ENCODE measurements at places on chromosomes 7 and 10.
A peak's percentile ranks its signal among the peaks of the same experiment; 100 is the strongest.

DNA sequence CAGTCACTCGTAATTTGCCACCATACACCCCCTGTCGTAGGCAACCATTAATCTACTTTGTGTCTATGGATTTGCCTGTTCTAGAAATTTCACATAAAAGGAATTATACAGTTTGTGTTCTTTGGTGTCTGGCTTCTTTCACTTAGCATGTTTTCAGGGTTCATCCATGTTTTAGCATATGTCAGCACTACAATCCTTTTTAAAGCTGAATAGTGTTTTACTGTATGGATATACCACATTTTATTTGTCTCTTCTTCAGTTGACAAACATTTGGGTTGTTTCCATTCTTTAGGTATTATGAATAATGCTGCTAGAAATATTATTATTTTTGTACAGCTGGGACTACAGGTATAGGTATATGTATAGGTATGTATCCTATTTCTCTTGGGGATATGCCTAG lies 17.4 kb upstream of the SVIL start:
- no peak for DNase-seq

DNA sequence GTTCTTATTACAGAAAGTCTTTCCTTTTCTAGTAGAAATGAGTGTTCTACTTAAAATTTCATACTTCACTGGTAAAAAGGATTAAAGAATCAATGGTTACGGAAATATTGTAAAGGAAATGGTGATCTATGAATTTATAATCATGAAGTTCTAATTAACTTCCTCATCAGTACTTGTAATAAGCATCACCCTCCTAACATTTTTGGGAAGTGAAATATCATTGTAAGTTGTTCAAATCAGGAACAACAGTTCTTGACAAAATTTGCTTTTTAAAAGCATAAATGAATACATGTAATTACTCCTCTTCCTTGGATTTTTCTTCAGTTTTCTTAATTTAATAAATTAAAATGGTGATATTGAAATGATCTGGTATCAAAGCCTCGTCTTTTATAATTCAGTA lies 5.6 kb upstream of the PCGF5 start:
- no peak for DNase-seq

- peak; percentile 16 for DNase-seq
These were observed 43.1 kb upstream of the GATAD1 start for GRCh38 chr7:92404170-92404614.

- no peak for DNase-seq
These were observed 30.4 kb upstream of the ELFN1 start for GRCh38 chr7:1639532-1640175.

GRCh38 chr7:122316467-122317388 lies 12.2 kb upstream of the FEZF1 start:
- DNase-seq = no peak

GRCh38 chr10:78436222-78436573 lies 402.5 kb downstream of the RPS24 start:
- no peak for DNase-seq

DNA sequence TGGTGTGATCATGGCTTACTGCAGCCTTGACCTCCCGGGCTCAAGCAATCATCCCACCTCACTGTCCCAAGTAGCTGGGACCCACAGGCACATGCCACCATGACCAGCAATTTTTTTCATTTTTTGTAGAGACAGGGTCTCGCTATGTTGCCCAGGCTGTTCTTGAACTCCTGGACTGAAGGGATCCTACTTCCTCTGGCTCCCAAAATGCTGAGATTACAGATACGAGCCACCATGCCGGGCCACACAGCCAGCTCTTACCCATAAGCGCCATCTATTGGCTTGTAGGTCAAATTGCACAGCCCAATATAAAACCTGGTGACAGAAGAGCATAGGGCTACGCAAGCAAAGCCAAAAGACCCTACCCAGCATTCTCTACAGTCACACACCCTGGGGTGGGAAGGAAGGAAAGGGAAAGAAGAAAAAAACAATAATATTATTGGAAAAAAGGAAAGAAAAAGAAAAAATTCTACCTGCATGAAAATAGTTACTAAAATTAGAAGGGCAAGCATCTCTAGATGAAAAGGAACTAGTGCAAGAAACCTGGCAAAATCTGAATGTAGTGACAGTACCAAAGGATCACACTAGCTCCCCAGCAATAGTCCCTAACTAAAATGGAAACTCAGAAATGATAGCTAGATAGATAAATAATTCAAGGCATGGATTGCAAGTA lies 29.4 kb upstream of the AMPH start:
- DNase-seq = peak; percentile 8

GRCh38 chr10:99540657-99541531 lies 8.2 kb downstream of the NKX2-3 start:
- DNase-seq = no peak

DNA sequence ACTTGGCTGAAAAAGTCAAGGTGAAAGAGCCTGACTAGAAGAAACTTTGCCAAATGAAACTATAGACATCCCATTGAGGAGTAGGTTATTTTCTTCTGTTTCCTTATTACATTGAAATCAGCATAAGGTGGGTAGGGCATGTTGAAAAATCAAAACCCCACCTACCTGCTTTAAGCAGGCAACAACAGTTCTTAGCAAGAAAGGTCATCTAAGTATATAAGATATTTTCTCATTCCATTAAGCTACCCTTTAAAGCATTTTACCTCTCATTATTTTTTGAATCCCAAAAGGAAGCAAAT lies 30.8 kb downstream of the ACADSB start:
- no peak for DNase-seq

DNA sequence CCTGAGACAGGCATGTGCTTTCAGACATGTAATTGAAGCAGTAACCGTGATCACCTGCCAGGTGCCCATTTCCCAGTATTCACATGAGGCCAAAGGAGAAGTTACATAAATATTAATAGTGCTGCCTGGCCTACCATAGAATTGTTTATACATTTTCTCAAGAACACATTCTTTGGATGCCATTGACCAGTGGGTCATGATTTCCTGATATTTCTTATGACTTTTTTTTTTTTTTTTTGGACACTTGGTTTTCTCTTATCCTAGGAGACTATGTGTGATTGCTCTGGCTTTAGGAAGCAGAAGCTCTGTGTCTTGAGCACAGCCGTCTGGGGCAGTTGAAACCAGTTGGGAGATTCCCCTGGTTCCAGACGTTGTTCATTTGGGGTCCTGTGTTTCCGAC lies 143.9 kb upstream of the NPS start:
- no peak for DNase-seq

DNA sequence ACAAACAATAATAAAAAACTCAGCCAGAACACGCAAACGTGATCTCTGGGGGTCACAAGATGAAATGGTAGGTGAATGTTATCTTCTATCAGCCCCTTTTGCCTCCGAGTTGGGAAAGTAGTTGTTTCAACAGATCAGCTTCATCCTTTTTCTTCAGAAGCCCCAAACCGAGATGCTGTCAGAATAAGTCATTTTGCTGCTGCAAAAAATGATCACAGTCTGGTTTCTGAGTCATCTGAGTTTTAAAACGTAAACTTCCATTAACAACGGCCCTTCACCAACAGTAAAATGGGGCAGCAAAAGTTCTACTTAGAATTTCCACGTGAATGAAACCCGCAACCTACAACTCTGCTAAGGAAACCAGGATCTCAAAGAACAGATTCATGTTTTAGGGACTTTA lies 44.9 kb downstream of the JCAD start:
- DNase-seq = no peak

GRCh38 chr10:129624526-129624925 lies 157.5 kb downstream of the MGMT start:
- no peak for DNase-seq

- no peak for DNase-seq
These were observed 2.7 kb downstream of the LRRC20 start for GRCh38 chr10:70379581-70380176.

- no peak for DNase-seq
These were observed 281.1 kb downstream of the CDK14 start for GRCh38 chr7:90877201-90877600.

Measured in stimulated activated CD4-positive, alpha-beta T cell treated with anti-CD3 and anti-CD28 coated beads, Interleukin-12 subunit alpha, Interleukin-12 subunit beta, amount 100 ng/mL, for 48 hours (primary cell).